Kidney tubule cell (primary cell): ENCODE measurements at places on chromosomes 1 and 21.

GRCh38 chr1:109523706-109524105 lies 14.2 kb upstream of the AMIGO1 start:
- no peak for DNase-seq

DNA sequence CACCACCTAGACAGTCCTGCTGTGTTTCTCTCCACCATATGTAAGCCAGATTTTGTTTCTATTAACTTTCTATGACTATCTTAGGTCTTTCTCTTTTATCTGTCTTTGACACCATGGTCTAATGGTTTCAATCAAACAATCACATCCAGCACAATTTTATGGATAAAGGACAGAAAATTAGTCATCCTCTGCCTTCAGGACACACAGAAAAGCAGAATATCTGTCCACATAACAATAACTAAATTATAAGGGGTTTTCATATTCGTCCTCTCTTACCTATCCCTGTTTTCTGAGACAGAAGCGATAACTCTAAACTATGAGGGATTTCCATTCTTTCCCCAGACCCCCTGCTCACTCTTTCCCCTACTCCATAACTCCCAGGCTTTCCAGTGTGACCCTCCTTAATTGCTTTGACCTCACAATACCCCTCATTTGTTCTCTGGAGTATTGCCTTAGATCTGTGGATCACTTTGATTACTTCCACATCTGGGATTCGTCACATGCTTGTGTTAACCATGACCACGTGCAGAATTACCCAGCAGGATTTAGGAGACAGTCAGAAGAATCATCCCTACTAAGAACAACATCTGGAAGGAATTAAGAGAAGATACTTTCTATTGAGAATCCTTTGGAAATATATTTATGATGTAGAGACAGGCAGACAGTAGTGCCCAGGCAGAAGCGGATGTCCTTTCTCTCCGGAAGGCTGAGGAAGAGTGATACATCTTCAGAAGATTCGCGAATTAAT lies 108.2 kb upstream of the GREM2 start:
- no peak for DNase-seq

DNA sequence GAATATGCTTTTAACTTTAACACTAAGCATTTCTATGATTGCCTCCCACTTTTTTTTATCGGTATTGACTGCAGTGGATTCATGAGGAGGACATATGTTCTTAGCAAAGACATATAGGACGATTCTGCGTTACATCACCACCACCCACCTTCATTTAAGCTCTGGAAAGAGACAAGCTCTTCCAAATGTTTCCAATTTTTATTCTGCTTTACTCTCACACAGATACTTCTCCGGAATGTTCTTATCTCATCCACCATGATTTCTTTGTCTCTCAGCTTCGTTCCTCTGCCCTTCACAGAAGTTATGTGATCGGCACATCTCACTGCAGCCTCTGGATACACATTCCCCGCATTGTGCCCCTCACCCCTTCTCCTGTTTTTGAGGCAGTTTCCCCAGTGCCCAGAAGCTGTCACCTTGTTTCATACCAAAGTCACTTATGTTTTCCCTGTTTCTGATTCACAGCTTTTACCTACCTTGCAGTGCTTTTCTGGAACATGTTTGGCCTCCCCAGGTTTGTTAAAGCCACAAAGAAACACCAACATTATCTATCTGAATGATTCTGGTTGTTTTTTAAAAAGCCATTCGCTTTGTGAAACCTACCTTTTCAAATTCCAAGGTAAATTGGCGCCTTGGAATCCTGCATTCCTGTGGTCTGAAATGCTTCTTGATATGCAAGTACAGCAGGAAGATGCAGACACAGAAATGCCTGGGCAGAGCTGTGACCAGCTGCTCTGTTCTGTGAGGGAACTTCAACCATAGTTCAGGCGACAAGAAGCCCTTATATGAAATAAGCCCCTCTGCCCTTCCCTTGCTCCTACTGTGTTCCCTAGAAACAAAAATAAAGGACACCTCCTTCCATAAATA lies 1020.2 kb downstream of the TTLL7 start:
- peak; percentile 65 for DNase-seq

DNA sequence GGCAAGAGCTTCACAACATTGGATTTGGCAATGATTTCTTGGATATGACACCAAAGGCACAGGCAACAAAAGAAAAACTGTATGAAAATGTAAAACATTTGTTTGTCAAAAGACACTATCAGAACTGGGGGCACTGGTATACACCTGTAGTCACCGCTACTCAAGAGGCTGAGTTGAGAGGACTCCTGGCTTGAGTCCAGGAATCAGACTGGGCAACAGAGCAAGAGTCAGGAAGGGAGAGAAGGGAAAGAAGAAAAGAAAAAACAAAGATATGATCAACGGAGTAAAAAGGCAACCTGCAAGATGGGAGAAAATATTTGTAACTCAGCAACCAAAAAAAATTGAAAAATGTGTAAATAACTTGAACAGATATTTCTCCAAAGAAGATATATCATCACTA lies 6.0 kb upstream of the TUT4 start:
- no peak for DNase-seq

- peak; percentile 49 for DNase-seq
Observed at GRCh38 chr1:61081686-61082310, 563 bp upstream of the NFIA start.

DNA sequence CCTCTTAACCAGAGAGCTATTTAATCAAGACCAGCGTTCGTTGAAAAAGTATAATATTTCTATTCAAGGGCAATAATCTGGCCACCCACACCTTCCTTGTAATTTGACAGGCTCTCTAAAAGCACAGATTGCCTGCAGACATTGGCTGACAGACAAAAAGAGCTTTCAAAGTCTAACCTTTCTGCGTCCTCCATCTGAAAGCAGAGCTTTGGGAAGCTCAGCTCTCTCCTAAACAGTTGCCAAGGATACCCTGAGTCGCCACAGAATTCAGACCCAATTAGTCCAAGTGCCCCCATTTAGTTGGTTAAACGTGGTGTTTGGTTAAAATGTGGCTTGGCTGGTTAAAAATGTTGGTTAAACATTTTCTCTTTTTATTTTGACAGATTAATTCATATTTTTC lies 33.7 kb upstream of the PLA2G2C start:
- no peak for DNase-seq

DNA sequence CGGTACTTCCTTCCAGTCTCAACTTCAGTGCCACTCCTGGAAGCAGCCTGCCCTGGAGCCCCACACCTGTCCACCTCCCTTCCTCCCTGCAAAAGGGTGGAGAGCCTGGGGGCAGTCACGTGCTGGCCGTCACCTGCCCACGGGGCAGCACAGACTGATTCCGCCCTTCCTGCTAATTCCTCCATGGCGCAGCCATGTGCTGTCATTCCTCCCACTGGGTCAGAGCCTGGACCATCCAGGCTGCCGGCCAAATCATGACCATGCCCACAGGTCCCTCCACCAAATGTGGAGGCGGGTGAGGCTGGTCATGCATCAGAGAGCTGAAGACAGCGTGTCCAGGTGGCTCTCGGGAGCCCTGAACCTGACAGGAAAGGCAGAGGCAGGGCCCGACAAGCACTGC lies 24.4 kb upstream of the GPR153 start:
- DNase-seq = peak; percentile 16

DNA sequence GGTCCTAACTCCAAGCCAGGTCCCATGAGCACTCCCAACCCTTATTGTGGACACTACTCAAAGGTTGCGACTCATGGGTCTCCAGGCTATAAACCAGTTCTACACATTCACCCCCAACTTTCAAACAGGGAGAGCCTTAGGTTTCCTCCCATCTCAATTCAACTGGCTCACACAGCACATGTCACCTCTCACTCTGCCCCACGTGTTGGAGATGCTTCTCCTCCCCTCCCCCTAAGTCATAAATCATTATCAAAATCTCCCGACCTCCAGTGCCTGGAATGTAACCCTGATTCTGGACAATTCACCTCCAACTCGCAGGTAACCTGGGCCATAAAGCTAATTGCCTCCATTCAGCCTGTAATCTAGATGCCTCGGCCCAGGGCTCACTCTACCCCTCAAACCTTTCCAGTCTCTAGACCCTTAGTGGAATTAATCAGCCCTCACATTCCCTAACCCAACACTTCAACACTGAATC lies 595 bp downstream of the AK2 start:
- DNase-seq = peak; percentile 58

GRCh38 chr1:214446772-214447556 lies 104.4 kb downstream of the PTPN14 start:
- DNase-seq = peak; percentile 98

DNA sequence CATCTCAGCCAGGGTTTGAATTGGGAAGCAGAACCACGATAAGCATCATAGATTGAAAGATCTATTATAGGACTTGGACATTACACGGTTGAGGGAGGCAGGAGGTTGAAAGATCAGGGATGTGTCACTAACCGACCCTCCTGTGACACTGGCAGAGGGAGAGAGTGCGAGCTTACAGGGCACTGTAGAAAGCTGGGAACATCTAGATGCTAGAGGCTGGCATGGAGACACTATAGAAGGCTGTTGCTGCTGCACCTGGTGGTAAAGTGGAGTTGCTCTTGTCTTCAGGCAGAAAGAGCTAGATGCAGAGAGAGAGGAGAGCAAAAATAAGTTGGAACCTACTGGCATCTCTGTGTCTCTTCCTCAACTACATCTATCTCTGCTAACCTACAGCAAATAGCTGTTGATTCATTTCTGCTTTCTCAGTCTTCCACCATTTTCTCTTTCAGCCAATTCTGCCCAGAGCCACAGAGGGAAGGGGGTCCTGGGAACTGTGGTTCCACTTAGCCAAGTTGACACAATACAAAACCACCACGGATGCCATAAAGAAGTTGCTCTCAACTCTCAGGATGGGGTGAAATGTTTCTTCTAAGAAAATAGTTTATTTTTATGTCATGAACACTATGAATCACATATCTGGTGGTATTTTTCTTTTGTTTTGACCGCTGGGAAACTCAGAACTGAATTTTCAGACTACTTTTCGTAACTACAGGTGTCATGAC lies 155.9 kb downstream of the ZNF281 start:
- no peak for DNase-seq

DNA sequence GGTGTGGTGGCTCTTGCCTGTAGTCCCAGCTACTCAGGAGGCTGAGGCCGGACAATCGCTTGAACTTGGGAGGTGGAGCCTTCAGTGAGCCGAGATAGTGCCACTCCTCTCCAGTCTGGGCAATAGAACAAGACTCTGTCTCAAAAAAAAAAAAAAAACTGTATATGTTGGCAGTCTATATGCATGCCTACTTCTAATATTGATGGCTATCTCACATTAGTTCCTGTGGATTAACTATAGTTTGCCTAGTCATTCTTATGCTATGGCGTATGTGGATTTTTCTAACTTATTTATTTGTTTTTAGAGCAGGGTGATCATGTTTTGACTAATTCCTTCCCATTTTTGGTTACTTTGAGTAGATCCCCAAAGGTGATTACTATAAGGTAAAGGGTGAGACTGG lies 9.4 kb downstream of the GSTM1 start:
- DNase-seq = no peak

GRCh38 chr1:50419192-50419906 lies 3.9 kb downstream of the DMRTA2 start:
- peak; percentile 21 for DNase-seq

DNA sequence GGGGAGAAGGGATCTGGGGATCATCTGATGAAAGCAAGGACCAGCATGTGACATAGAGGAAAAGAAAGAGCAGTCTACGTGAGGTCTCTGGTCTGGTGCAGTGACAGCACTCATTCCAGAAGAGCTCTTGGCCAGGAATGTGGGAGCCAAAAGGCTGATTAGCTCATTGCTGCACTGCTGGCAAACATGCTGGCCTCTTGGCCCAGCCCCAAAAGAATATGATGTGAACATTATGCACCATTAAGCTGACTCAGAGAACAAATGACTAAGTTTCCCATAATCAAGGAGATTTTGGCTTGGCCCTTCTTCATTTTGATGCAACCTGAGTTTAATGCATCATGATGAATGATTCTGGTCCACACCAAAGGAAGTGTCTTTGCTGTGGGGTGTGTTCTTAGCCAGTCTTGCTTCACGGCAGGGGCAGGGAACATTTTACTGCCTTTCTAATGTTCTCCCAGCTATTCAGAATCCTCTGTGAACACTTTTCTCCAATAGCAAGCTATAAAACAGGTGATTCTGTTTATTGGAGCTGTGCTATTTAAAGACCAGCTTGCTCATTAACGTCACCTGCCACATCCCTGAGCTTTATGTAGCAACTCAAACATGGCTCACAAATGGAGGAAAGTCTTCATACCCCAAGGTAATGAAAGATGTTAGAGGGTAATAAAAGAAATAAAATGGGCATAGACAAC lies 55.1 kb downstream of the PCBP3 start:
- peak; percentile 43 for DNase-seq

- DNase-seq = peak; percentile 12
Observed at GRCh38 chr1:86082183-86082582, 74.4 kb downstream of the COL24A1 start.

DNA sequence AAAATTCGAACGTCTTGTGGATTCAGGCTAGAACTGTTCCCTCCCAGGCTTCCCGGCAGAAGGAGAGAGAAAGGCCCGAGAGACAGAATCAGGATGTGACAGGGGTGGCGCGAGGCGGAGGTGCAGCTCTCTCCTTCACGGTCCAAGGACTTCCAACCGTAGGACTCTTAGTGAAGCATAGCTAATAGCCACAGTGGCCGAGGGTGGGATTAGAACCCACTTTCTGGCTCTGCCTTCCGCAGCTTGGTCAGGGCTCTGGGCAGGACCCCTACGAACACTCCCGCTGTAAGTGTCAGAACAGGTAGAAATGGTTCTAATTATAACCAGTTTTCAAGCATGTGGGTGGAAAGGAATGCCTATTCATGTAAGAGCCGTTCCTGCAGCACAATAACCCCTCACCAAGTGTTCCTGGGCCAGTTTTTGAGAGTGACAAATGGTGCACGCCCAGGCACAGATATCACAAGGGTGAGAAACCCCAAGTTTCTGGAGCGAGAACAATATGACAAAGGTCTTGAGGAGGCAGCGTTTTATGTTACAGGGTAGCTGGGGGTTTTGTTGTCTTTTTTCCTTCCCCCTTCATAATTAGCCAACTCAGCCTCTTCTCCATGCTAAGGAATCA lies 86.4 kb downstream of the SYF2 start:
- DNase-seq = peak; percentile 48

GRCh38 chr1:224292419-224292818 lies 37.6 kb downstream of the NVL start:
- no peak for DNase-seq

DNA sequence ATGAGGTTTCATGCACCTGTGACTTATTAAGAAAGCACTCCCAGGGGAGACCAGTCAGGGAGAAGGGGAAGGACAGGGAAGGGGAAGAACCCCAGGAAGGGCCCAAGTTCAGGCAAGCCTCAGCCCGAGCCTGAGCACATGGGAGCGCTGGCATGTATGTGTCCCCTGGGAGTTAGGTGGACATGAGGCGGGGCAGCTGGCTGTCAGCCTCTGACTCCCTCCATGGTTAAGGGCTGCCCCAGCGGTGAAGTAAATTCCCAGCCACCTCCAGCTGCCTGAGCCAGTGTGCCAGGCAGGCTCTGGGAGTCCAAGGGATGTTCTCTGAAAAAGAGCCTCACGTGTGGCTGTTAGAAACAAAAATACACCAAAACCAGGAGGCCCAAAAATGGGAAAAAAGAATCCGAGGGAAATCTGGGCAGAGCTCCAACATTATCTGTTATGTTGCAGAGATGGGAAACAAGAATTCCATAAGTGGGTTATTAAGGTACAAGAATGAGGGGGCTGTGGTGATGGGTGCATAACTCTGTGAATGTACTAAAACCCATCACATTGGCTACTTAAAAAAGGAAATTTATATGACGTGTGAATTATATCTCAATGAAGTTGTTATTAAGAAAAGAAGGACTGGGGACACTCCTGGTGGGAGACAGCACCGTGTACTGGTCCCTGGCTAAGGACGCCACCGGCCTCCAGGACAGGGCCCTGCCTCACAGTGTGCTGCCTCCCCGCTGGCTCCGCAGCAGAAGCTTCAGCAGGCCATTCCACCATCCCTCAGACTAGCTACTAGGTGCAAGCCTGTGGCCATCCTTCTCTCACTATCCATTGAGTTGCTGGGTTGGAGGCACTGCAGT lies 18.7 kb downstream of the DMRTB1 start:
- DNase-seq = no peak
